ENCODE measurements at places on chromosomes 12 and 14. TPM values are rescaled to one million over a fixed set of nuclear protein-coding genes. Genes with fewer than 3 reads are reported as not detected.

Gene RPL36AL
- total RNA-seq, result 212 TPM

Gene GLI1
- 0.74 TPM for total RNA-seq

Gene OR6C65
- not detected for total RNA-seq

Gene CCDC197
- not detected for total RNA-seq

Gene EMC9
- 16.6 TPM for total RNA-seq

Gene LAG3
- total RNA-seq, result not detected

Gene KRT2
- total RNA-seq, result not detected

Gene E2F7
- total RNA-seq, result 2.4 TPM

Gene GALNT8
- total RNA-seq, result not detected

Gene TDRD9
- 0.60 TPM for total RNA-seq

Gene OAS3
- 1.5 TPM for total RNA-seq

Gene ACIN1
- 88.7 TPM for total RNA-seq

Gene IL31
- total RNA-seq, result not detected

Gene KRT7
- 2.1 TPM for total RNA-seq

Gene PYGL
- total RNA-seq, result 47.5 TPM

Gene FOXA1
- not detected for total RNA-seq

Gene TEDC1
- 4.8 TPM for total RNA-seq

Gene CLEC12A
- not detected for total RNA-seq

Gene LIN52
- 9.2 TPM for total RNA-seq

Gene COPZ1
- 165 TPM for total RNA-seq

Gene ZC2HC1C
- total RNA-seq, result 0.89 TPM

Gene CLEC2A
- not detected for total RNA-seq

Gene SLC17A8
- total RNA-seq, result not detected

Gene FBLN5
- 20.4 TPM for total RNA-seq

Gene KRT6C
- not detected for total RNA-seq

Gene KCNMB4
- 2.7 TPM for total RNA-seq

Gene ASCL1
- not detected for total RNA-seq

Gene ANG
- total RNA-seq, result 3.9 TPM

Gene OTX2
- total RNA-seq, result not detected

Gene OAS2
- total RNA-seq, result 0.30 TPM

Gene EEA1
- total RNA-seq, result 26.7 TPM

Gene COQ10A
- 13.4 TPM for total RNA-seq

Gene STYK1
- total RNA-seq, result 1.6 TPM

Gene WNT1
- total RNA-seq, result not detected

Gene SH2B3
- 37.8 TPM for total RNA-seq

Gene IFNG-AS1
- not detected for total RNA-seq

Gene GAS2L3
- 18.4 TPM for total RNA-seq

Gene TAMALIN
- 1.5 TPM for total RNA-seq

Gene PMEL
- not detected for total RNA-seq

Gene SDR9C7
- total RNA-seq, result not detected

Gene PLD4
- total RNA-seq, result not detected

Gene PTPRR
- 0.30 TPM for total RNA-seq

Gene FGF23
- not detected for total RNA-seq

Gene OR4Q2
- total RNA-seq, result not detected

Gene KCNC2
- total RNA-seq, result not detected

Gene GARIN6
- not detected for total RNA-seq

Gene RITA1
- total RNA-seq, result 18.5 TPM

Gene LMO3
- 0.14 TPM for total RNA-seq

Data from smooth muscle cell of the umbilical artery (primary cell).